ENCODE measurements at places on chromosomes 5 and 9.

GRCh38 chr9:88187631-88188030 lies 49.4 kb upstream of the SPATA31C2 start:
- no peak overlapping the region for H3K4me3 ChIP-seq
- no peaks in the 10 kb centered on the region for H3K27me3 ChIP-seq
- no peak for DNase-seq
- H3K36me3 ChIP-seq: no peaks in the 10 kb centered on the region
- no peaks in the 10 kb centered on the region for H3K4me1 ChIP-seq

DNA sequence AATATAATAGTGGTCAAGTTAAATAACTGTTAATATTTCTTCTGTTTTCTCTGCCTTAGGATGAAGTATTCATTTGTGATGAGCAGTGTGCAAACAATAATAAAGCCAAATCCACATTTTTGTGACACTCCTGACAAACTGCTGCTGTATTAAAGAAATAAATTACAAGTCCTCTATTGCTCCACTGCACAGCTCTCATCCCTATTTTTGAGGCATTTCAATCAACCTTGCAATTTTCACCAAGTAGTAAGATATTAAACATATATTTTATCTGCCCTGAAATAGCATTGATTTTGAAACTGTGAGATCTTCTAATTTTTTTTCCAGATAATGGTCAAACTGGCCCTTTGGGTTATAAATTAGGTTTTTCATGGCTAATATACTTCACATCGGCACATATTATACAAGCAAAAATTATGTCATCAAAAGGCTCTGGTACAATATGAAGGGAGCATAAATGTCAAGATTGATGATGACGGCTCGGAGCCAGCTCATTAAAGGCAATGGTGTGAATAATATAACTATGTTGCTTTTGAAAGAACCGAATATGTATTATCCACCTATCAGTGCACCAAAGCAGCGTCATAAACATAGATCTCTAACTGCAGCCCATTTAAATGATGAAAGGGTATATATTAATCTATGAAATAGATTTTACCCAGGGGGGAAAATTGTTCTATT lies 764.9 kb downstream of the DNAH5 start:
- H3K27me3 ChIP-seq: no peaks in the 10 kb centered on the region
- H3K4me1 ChIP-seq: no peaks in the 10 kb centered on the region
- no peak for DNase-seq
- H3K4me3 ChIP-seq: no peak overlapping the region

DNA sequence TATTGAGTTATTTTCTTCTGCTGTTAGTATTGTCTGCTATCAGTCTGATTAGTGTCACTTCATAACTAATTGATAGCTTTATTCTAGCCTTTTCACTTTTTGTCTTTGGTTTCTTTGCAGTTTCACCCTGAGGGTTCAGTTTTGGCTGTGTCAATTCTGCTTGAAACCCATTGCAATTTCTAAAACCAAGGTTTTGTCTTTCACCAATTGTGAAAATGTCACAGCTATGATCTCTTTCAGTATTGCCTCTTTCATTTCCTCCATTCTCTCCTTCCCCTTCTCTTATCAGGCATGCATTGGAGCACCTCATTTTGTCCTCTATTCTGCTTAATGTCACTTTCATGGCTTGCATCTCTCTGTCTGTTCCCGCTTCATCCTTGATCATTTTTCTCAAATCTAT lies 248.1 kb downstream of the YTHDC2 start:
- no peak overlapping the region for H3K4me3 ChIP-seq
- no peaks in the 10 kb centered on the region for H3K27me3 ChIP-seq
- DNase-seq: no peak
- no peaks in the 10 kb centered on the region for H3K36me3 ChIP-seq
- no peak overlapping the region for H3K27ac ChIP-seq

GRCh38 chr9:1157836-1158235 lies 107.7 kb downstream of the DMRT2 start:
- no peak for DNase-seq
- no peak overlapping the region for H3K4me3 ChIP-seq
- H3K27me3 ChIP-seq: no peaks in the 10 kb centered on the region
- H3K4me1 ChIP-seq: no peaks in the 10 kb centered on the region
- H3K36me3 ChIP-seq: no peaks in the 10 kb centered on the region
- H3K27ac ChIP-seq: no peak overlapping the region

DNA sequence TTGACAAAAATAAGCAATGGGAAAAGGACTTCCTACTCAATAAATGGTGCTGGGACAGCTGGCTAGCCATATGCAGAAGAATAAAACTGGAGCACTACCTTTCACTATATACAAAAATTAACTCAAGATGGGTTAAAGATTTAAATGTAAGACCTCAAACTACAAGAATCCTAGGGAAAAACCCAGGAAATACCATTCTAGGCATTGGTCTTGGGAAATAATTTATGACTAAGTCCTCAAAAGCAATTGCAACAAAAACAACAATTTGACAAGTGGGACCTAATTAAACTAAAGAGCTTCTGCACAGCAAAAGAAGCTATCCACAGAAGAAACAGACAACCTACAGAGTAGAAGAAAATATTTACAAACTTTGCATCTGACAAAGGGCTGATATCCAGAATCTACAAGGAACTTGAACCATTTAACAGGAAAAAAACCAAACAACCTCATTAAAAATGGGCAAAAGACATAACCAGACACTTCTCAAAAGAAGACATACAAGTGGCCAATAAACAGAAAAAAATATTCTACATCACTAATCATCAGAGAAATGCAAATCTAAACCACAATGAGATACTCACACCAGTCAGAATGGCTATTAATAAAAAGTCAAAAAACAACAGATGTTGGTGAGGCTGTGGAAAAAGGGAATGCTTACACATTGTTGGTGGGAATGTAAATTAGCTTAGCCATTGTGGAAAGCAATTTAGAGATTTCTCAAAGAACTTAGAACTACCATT lies 75.2 kb upstream of the CPEB4 start:
- no peaks in the 10 kb centered on the region for H3K27me3 ChIP-seq
- no peak for DNase-seq
- H3K36me3 ChIP-seq: no peaks in the 10 kb centered on the region
- no peak overlapping the region for H3K27ac ChIP-seq

DNA sequence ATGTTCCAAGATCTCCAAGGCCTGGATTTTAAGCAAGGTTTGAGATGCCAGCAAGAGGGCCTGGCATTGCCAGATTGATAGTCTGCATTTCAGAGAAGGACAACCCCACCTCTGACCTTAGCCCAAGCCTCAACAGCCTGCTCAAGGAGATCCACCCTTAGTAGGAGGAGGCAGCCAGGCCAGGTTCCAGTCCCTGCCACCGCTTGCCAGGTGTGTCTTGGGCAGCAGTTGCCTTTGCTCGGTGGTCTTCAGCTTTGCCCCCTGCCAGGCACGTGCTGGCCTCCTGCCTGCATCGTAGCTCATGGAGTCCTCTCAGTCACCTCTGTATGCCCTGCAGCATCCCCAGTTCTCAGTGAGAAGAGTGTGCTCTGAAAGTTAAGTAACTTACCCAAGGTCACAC lies 134.2 kb downstream of the KCNIP1 start:
- no peaks in the 10 kb centered on the region for H3K36me3 ChIP-seq
- H3K4me1 ChIP-seq: peaks cover 10% of the 10 kb centered on the region
- no peak overlapping the region for H3K4me3 ChIP-seq
- DNase-seq: peak; percentile 28

DNA sequence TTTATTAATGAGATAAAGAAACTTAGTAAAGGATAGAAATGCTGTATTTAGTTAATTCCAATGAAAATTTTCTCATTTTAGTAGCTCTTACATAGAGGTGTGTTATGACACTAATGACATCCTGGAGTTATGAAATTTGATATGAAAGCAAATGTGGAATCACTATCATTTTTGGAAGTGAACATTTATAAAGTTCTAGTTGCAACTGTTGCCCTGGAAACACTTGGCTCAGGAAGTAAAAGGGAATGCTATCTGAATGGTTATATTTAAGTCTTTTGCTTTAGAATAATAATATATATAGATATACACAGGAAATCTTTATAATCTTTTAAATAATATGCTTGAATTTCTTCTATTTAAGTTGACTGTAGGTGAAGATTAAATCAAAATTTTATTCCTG lies 16.7 kb downstream of the ADAMTS19 start:
- H3K36me3 ChIP-seq: no peaks in the 10 kb centered on the region
- no peak overlapping the region for H3K27ac ChIP-seq
- H3K4me3 ChIP-seq: no peak overlapping the region
- no peak for DNase-seq
- H3K4me1 ChIP-seq: no peaks in the 10 kb centered on the region
- H3K27me3 ChIP-seq: no peaks in the 10 kb centered on the region

DNA sequence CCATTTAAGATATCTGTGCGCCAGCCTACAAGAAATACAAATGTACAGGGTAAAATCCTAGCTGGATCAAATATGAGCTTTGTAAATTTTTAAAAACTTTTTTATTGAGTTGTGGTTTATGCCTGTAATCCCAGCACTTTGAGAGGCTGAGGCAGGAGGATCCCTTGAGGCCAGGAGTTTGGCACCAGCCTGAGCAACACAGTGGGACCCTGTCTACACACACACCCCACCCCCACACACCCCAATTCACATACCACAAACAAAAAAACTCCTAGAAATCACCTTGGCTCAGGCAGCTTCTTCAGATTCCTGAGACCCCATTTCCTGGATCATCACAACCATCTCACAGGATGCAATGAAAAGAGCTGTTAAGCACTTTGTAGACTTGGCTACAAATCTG lies 46.4 kb downstream of the CDK7 start:
- no peak for DNase-seq
- no peak overlapping the region for H3K27ac ChIP-seq
- no peaks in the 10 kb centered on the region for H3K27me3 ChIP-seq
- H3K36me3 ChIP-seq: no peaks in the 10 kb centered on the region

DNA sequence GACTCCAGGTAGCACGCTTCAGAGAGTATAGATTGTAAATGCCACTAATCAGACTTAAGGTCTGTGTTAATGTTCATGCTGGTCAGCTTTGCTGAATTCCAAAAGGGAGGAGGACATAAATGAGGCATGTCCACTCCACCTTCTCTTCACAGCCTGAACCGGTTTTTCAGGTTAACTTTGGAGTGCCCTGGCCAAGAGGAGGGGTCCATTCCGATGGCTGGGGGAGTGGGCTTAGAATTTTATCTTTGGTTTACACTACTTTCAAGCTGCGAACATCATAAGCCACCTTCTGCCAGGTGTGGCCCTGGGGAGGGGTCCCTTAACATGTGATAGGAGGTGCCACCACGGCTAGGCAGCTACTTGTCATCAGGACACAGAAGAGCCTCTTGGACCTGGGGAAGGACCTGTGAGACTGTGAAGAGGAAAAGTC lies 24.2 kb downstream of the ABO start:
- H3K27ac ChIP-seq: peak overlapping the region; percentile 82
- no peaks in the 10 kb centered on the region for H3K36me3 ChIP-seq
- H3K4me1 ChIP-seq: peaks cover 8% of the 10 kb centered on the region
- DNase-seq: no peak
- H3K4me3 ChIP-seq: no peak overlapping the region

- H3K36me3 ChIP-seq: no peaks in the 10 kb centered on the region
- H3K4me3 ChIP-seq: no peak overlapping the region
- H3K27ac ChIP-seq: no peak overlapping the region
These were observed 7.2 kb downstream of the HMGCS1 start for GRCh38 chr5:43305948-43306565.

DNA sequence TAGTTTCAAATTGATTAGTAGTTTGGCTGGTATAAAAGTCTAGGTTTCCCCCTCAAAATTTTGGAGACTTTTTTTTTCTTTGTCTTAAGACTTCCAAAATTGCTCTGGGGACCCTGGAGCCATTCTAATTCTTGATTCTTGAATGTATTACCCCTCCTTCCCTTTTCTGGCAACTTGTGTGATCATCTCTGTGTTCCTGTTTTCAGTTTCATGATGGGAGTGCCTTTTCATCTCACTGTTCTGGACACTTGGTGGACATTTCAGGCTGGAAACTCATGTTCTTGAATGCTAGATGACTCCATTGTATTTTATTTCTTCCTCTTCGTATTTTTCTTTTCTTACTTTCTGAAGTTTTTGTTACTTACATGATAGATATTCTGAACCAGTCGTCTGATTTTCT lies 57.3 kb upstream of the LRRC70 start:
- no peaks in the 10 kb centered on the region for H3K36me3 ChIP-seq
- no peak overlapping the region for H3K27ac ChIP-seq
- no peak overlapping the region for H3K4me3 ChIP-seq
- no peaks in the 10 kb centered on the region for H3K27me3 ChIP-seq
- no peaks in the 10 kb centered on the region for H3K4me1 ChIP-seq

- peaks cover 77% of the 10 kb centered on the region for H3K36me3 ChIP-seq
- no peaks in the 10 kb centered on the region for H3K4me1 ChIP-seq
- H3K27me3 ChIP-seq: no peaks in the 10 kb centered on the region
- H3K4me3 ChIP-seq: no peak overlapping the region
- no peak for DNase-seq
These were observed 10.8 kb downstream of the TRMO start for GRCh38 chr9:97911528-97911927.

- H3K4me1 ChIP-seq: no peaks in the 10 kb centered on the region
- DNase-seq: no peak
- H3K27ac ChIP-seq: no peak overlapping the region
These were observed 407.7 kb upstream of the GRAMD2B start for GRCh38 chr5:126015235-126016181.

- DNase-seq: no peak
- H3K27ac ChIP-seq: no peak overlapping the region
- H3K36me3 ChIP-seq: no peaks in the 10 kb centered on the region
These were observed 19.9 kb downstream of the CTNNA1 start for GRCh38 chr5:138772986-138773594.

- H3K4me3 ChIP-seq: no peak overlapping the region
- peak overlapping the region; percentile 43 for H3K27ac ChIP-seq
- H3K27me3 ChIP-seq: no peaks in the 10 kb centered on the region
- H3K4me1 ChIP-seq: no peaks in the 10 kb centered on the region
These were observed 20.7 kb upstream of the IL17B start for GRCh38 chr5:149399775-149400174.

DNA sequence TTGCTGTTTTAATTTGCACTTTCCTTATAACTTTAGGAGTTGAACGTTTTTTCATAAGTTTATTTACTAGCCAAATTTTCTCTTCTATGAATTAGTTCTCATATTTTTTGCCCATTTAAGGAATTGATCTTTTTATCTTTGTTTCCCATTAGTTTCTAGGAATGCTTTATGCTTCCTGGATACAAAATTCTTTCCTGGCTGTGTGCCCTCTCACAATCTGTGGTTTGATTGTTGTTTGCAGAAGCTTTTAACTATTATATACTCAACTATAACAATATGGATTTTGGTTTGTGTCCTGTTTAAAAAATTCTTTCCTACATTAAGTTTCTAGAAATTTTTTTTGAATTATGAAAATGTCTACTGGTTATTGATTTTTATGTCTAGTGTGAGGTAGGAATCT lies 206.3 kb downstream of the CSNK1G3 start:
- no peaks in the 10 kb centered on the region for H3K4me1 ChIP-seq
- no peaks in the 10 kb centered on the region for H3K36me3 ChIP-seq
- no peak overlapping the region for H3K27ac ChIP-seq
- DNase-seq: no peak

- no peak overlapping the region for H3K27ac ChIP-seq
- no peaks in the 10 kb centered on the region for H3K36me3 ChIP-seq
- no peak overlapping the region for H3K4me3 ChIP-seq
- no peaks in the 10 kb centered on the region for H3K4me1 ChIP-seq
- DNase-seq: no peak
- H3K27me3 ChIP-seq: no peaks in the 10 kb centered on the region
These were observed 144.5 kb upstream of the FTMT start for GRCh38 chr5:121707178-121707577.

GRCh38 chr9:90665072-90665471 lies 22.4 kb upstream of the DIRAS2 start:
- DNase-seq: no peak
- no peaks in the 10 kb centered on the region for H3K36me3 ChIP-seq
- H3K27me3 ChIP-seq: no peaks in the 10 kb centered on the region
- H3K4me1 ChIP-seq: no peaks in the 10 kb centered on the region
- H3K4me3 ChIP-seq: no peak overlapping the region

- H3K27me3 ChIP-seq: no peaks in the 10 kb centered on the region
- H3K4me1 ChIP-seq: no peaks in the 10 kb centered on the region
- H3K36me3 ChIP-seq: no peaks in the 10 kb centered on the region
- no peak overlapping the region for H3K4me3 ChIP-seq
These were observed 1357.5 kb upstream of the C9orf72 start for GRCh38 chr9:28930766-28931165.
